Gastroesophageal sphincter (tissue), 4 donors: ENCODE measurements at places on chromosomes 2 and 18.

DNA sequence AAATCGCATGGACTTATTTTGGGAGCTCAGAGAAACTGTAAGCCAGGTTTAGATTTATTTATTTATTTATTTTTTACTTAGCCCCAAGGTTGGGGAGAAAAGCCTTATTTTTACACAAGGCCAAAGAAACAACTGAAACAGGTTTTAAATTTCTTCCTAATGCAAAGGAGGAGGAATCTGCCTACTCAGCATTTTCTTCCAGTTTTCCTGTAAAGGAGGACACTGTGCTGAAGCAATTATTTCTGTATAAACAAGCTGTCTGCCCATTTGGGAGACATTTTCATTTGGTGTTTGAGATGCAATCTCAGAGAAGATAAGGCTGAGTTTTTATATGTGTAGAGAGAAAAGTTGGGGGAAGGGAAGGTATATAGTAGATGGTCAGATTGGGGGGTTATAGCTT is 125.0 kb downstream of the ETAA1 start:
- no peak for ATAC-seq

DNA sequence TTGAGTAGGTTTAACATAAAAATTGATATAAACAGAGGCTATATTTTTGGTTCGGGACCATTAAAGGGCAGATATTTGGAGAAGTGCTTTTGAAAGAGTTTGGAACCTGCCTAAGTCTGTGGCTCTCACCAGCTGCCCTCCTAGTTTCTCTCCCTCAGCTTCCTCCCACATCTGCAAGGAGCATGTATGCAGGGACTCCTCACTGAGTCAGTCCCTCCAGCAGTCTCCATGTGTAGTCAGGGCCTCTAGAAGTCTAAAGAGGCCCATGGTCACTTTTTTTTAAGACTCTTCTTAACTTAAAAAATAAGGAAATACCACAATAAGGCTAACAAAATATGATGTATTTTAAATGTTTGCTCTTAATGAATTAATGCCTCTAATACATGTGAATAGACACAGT is 220.0 kb upstream of the TANK start:
- no peak for ATAC-seq

DNA sequence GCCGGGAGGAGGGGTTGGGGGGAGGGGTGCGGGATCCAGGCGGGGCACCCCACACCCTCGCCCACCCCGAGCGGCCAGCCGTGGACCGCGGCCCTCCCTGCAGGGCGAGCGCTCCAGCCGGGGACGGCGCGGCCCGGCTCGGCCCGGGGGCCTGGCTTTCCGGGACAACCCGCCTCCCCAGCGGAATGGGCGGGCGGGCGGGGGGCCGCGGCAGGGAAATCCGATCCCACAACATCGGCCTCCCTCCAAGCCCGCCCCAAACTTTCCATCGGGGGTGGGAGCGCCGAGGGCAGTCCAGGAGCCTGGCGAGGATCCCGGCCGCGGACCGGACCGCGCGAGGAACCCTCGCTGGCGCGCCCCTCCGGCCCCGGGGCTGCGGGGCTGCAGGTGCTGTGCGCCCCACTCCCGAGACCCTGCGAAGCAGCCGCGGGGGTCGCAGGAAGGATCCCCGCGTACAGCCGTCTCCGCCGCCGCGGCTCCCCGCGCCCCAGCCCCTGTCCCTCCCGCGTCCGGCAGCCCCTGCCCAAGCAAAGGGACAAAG is 529 bp downstream of the SEMA4C start:
- peak; percentile 78 for ATAC-seq

- no peak for ATAC-seq
These were observed 277.9 kb upstream of the SIX3 start for GRCh38 chr2:44663471-44664073.

GRCh38 chr2:239278361-239278760 is 122.5 kb downstream of the HDAC4 start:
- no peak for ATAC-seq

DNA sequence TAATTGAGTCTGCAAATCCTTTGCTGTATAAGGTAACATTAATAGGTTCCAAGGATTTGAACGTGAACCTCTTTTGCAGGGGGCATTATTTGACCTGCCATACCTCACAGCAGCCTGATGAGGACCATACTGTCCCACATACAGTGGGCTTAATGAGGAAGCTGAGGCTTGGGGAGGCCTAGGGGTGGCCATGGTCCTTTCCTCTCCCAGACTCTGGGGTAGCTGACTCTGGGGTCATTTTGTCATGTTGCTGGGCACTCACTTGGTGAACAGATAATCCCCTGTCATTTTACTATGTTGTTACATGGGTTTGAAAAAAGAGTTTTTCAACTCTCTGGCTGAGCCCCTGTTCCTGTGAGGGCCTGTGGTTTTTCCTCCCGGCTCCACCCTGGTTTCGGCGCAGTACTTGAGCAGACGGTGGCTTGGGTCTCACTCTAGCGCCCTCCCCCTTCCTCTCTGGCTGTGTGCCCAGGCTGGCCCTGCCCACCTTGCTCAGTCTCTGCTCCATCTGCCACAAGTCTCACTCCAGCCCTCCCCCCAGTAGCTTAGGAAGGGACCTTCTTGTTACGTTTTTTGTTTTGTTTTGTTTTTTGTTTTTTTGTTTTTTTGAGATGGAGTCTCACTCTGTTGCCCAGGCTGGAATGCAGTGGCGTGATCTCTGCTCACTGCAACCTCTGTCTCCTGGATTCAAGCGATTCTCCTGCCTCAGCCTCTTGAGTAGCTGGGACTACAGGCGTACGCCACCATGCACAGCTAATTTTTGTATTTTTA is 21.0 kb downstream of the INPP4A start:
- ATAC-seq: peak; percentile 58

DNA sequence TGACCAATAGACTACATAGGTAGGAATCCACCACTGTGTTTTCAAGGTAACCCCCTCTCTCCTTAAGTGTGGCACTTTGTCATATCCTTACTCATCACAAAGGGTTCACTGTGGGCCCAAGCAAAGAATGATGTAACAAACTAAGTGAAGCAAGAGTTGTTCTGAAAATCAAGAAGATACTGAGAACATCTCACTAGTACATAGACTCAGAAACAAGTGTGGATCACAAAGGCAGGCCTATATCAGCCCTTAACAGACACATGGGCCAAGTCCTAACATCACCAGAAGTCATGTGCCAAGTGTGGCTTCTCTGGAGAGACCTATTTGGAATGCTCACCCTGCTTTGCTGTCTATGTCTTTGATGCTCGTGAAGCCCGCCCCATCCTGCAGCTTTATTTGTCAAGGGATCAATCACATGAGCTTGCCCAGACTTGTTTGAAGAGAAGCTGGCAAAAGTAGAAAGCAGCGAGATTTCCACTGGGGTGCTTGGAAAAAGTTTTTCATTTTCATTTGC is 131.2 kb upstream of the TTC39C start:
- ATAC-seq: peak; percentile 79

- no peak for ATAC-seq
These were observed 1.6 kb downstream of the CAVIN2 start for GRCh38 chr2:191845248-191845715.

DNA sequence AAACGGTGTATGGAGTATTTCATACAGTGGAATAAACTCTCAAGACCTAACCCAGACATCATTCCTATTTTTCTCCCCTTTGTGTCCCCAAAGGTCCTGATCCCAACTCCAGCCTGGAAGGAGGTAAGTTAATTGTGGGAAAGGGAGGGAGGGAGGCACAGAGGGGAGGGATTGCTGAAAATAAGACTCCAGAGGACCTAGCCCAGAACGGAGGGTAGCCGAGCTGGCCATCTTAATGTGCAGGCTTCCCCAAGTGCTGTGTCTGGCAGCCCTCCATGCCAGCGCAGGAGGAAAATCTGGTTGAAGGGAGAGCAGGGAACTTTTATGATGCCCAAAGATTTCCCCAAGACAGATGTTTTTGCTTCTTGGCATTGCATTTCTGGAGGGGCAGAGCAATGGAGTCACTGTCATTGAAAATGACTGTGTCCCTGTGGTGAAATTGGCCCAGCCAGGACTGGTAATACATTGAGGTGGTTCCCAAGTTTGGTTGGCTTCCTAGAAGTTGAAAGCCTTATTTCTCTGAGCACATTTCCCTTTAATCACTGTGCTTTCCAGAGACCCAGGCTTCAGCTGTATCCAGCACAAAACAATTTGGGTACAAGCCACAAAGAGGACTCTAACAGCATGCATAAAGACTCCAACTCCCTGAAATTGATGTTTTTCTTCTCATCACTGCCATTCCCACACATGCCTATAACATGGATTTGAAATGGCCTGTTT is 202.7 kb downstream of the AGPS start:
- ATAC-seq: no peak

DNA sequence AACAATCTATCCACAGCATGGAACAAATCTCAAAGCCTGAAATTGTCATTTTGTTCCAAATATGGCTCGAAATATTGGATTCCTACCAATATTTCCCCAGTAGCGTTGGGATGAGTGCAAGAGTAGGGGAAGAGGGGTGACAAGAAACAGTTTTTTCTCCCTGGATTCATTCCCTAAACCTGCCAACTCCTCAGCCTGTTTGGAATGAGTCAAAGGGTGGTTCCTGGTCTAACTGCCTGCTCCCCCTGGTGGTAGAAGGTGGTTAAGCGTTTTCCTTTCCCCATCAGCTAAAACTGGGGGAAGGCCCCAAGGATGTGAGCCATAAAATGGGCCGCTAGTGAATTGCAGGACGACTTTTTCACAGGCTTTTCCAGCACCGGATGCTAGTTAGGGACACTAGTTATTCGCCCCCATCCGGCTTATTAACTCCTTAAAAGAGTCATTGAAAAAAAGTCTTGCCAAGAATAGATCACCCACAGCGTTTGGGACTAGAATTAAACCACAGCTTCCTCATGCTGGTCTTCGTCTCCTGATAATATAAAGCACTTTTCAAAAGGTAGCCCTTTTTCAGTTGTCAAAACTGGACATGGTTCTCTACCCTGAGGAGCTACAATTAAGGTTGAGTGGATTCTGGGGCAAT is 72.5 kb downstream of the DHRS9 start:
- ATAC-seq: no peak

DNA sequence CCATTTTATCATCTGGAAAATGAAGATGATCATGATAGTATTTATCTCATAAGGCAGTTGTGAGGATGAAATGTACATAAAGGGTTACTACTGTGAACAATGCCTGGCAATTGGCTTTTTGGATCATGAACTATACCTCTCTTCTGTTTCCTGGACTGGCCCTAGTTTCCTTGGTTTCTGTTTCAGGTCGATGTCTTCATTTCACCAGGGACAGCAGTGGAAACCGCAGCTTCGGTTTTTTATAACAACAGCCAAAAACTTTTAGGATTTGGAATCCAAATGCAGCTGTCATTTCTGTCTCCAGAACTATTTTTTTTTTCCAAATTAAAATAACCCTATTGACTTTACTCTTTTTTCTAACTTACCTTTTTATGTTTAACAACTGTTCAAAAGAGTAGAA is 425.1 kb downstream of the RND3 start:
- no peak for ATAC-seq

- no peak for ATAC-seq
These were observed 347.6 kb upstream of the VRK2 start for GRCh38 chr2:57698935-57699449.

- no peak for ATAC-seq
These were observed 395.8 kb downstream of the LNPK start for GRCh38 chr2:175606010-175606841.

- no peak for ATAC-seq
These were observed 7.6 kb downstream of the BCL2 start for GRCh38 chr18:63312019-63312409.

- no peak for ATAC-seq
These were observed 897.5 kb downstream of the SUCLG1 start for GRCh38 chr2:83561592-83561991.

DNA sequence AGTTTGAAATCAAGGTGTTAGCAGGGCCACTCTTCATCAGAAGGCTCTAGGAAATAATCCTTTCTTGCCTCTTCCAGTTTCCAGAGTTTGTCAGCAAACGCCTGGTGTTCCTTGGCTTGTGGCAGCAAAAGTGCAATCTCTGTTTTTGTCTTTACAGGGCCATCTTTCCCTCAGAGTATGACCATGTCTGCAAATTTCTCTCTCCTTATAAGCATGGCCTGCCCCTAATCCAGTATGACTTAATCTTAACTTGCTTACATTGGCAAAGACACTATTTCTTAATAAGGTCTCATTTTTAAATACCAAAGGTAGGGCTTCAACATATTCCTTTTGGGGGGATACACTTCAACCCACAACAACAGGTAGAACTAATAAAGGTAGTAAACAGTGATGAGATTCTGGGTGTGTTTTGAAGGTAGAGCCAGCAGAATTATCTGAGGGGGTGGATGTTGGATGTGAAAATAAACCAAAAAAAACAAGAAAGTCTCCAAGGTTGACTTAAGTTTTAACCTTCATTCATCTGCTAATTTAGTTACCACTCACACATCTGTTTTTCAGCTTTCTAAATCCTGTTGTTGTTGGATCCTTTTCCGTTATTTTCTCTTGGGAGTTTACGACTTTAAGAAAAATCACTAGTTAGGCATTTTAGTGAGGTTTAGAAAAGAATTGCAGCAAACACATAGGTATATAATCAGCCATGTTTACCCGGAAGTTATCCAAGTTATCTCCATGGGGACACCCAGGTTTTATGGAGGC is 234.4 kb upstream of the FIGN start:
- ATAC-seq: no peak

- ATAC-seq: no peak
These were observed 32.9 kb downstream of the STEAP3 start for GRCh38 chr2:119256582-119256921.

DNA sequence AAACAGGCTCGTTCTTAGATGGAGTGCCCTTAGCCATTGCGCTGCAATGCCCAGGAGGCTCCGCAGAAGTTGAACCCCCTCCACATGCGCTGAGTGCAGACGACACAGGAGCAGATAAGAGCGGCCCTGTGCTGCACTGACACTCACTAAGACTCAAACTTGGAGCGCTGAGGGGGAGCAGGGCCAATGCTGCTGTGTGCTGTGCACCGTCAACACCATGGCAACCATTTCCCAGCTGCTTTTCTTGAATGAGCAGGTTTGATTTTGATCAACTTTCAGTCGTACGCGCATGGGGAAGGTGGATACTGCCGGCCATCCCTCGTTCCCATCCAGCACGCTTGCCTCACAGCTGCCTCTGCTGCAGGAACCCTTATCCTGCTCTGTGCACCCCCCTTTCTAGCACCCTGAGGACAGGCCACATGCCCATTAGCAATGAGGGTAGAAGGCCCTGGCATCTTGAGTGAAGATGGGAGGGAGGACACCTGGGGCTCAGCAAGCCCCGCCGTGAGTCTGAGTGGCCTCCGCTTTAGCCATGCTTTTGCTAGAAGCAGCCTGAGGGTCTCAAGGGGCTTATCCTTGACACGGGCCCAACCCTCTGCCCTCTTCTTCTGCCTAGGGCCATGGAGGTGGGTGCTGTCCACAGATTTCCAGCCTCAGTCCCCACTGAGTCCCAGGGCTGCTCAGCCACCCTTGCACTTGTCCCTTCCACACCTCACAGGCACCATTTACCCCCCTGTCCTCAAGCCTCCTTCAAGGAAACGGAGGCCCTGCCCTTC is 271.9 kb downstream of the PHLPP1 start:
- ATAC-seq: no peak

GRCh38 chr18:51195451-51196117 is 1.9 kb downstream of the MEX3C start:
- ATAC-seq: no peak

GRCh38 chr2:100765481-100765880 is 54.5 kb upstream of the NPAS2 start:
- ATAC-seq: no peak
